Hematopoietic multipotent progenitor cell treated with erythropoietin and hydrocortisone succinate and interleukin-3 and kit ligand, for 17 days (in vitro differentiated cells): ENCODE measurements at places on chromosomes 3 and 15.
A peak's percentile ranks its signal among the peaks of the same experiment; 100 is the strongest.

- DNase-seq: no peak
Measured at GRCh38 chr3:61192222-61192621, 59.0 kb downstream of the FHIT start.

GRCh38 chr3:131174752-131175151 is 148.1 kb downstream of the NEK11 start:
- DNase-seq: no peak

- DNase-seq: no peak
Measured at GRCh38 chr3:69044608-69045007, 7.5 kb downstream of the TMF1 start.

GRCh38 chr3:42706721-42707619 is 4.4 kb upstream of the HHATL start:
- DNase-seq: no peak

DNA sequence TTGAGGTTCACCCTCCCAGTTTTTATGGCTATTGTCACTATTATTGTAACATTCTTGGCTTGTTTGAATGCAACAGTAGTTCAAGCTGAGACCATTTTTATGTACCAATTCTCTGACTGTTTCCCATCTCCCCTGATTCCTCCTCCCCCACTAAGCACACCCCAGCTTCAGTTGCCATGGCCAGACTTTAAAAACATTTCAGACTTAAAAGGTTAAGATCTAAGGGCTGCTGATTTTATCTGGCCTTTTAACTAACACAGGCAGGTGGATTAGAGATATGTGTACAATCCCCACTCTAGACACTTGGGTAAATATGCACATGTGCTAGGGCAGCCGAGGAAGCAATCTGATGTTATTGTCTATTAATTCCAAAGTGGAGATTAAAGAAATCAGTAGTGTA is 386.3 kb upstream of the NR2F2 start:
- DNase-seq: no peak

DNA sequence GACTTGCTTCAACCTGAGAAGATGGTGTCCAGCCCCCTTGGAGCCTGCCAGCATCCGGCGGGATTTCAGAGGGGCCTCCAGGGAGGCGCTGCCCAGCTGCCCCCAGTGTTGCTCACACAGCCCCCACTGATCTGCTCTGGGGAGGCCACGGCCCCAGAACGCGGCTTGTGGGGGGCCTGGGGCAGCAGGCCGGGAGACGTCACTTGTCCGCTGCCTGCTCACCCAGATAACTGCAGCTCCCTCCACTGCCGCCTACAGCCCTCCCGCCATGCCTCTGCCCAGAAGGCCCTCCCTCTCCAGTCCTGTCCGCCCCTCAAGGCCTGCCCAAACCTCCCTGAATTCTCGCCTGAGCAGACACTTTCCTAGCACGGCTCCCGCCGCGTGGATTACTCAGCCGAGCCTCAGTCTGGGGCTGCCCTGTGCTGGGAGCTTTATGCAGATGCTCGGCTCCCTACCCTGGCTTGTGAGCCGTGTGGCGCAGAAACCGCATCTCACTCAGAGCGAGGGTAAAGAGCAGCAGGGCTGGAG is 17.2 kb upstream of the ADIPOQ start:
- DNase-seq: peak; percentile 19

DNA sequence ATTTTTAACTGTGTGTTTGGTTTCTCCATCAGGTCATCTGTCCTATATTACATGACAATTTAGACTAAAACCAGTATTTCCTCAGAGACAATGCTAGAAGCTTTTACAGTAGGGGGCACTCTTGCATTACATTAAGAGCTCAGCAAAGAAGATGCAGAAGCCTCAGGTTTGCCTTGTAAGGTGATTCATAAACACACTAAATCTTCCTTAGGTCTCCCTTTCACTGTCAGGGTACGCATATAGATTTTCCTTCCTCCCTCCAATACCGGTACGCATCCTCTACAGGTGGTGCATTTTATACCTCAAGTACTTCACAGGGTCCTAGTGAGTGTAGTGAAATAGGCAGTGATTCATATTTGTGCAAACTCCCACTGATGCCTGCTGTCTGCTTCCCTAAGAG is 46.5 kb downstream of the CD86 start:
- peak; percentile 21 for DNase-seq

DNA sequence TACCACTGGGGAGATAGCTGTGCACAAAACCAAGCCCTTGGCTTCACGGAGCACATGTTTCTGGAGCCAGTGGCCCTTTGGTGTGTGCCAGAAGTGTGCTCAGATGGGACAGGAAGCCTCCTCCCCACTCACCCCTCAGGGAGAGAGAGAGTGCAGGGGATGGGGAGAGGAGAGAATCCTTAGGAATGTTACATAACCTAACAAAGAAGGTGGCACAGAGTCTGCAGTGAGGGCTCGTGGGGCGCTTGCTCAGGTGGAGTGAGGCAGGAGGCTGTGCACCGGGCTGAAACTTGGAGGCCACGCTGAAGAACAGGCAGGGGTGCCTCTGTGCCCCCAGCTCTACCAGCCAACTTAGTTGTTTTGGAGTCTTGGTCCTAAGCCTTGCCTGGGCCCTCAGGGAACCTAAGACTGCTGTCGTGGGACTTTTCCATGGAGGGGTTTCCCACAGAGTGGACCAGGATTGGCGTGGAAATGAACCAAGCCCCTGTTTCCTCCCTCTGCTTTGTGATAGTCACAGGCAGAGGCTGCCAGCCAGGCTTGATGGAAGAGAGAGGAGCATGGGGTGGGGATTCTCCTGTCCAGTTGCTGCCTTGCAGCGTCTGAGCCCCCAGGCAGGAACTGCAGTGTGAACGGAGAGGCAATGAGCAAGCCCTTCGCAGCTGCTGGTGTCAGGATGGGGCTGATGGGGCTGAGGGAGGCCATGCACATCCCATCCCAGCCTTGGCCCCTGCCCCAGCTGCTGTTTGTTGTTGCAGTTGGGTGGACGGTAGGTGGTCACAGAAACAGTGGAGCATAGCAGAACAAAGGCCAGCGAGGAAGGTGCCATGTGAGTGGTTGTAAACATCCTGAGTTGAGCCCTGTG is 32.7 kb downstream of the PDIA5 start:
- no peak for DNase-seq

DNA sequence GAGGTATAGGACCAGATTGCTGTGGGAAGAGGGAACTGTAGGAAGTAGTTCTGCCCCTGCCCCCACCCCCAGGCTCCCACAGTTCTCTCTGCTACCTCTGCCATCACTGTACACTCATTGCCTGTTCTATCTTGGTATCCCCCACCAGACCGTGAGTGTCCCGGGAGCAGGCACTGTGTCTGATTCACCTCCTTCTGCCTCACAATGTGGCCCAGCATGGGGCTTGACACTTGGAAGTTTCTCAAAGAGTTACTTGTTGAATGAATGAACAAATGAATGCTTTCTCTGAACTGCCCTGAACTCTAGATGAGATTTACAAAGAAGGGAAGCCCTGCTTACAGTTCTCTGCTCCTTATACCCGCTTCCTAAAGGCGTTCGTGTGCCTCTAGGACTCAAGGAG is 27.1 kb upstream of the PIK3CB start:
- no peak for DNase-seq

- no peak for DNase-seq
Measured at GRCh38 chr15:43877371-43877770, 50.6 kb downstream of the WDR76 start.

DNA sequence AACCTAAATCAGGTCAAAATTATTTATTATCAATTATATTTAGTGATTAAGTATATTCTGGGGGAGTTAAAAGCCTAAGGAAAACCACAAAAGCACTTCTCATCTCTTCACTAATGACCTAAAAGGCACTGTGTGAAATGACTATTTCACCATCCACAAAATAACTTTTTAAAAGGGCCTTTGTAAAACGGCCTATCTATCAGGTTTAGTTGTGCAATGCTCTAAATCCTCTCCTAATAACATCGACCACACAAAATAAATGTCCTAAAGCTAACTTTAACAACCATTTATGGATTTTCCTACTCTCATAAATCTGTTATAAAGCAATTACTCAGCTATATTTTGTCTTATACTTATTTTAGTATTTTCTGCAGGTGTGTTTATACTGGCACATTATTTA is 1066.3 kb downstream of the ROBO1 start:
- no peak for DNase-seq

DNA sequence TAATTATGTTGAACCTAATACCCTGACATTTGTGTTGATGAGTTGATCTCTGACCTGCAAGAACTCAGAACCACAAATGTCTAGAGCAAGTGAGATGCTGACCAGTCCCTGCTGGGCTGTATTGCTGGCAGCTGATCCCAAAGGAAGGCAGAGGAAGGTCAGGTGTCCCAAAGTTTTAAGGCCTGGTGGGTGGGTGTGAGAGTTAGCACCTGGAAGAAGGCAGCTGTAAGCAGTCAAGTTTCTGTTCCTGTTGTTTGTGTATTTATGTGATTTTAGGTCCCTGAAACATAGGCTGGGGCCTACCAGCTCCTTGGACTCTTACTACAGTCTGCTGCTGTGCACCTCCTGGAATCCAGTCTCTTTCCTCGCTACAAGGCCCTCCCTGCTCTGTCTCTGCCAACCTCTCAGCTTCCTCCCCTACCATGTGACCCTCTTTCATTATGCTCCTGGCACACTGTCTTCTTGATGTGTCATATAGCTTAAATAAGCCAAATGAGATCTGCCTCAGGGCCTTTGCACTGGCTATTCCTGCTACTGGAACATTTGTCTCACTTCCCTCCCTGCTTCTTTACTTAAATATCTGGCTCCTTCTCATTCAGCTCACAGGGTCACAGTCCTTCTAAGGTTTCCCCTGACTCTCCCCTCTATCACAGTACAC is 31.0 kb upstream of the ATOSA start:
- no peak for DNase-seq

- DNase-seq: no peak
Measured at GRCh38 chr3:179463319-179463718, 12.0 kb upstream of the GNB4 start.

DNA sequence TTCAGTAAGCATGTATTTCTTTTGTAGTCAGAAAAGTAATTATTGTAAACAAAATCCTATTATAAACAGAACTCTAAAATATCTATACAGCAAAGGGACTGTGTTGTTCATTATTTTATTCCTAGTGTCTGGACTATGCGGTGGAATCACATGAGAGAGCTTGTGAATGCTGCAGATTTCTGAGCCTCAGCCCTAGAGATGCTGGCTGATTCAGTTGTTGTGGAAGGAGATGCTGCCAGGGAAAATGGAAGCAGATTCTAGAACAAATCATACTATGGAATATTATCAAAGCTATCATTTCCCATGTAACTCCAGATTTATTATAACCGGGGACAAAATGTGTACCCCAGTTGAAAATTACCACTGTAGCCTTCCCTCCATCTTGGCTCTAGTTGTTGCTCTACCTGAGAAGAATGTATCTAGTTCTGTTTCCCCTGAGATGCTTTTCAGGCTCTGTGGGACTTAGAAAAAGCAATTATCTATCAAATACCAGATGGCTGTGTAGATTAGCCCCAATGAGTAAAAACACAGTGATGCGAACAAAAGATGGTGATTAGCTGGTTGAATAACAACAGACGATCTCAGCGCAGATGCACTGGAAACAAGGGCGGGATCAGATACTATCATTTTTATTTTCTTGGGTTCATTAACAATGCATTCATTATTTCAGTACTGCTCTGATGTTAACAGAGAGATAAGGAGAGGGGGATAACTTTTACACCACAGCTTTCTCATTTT is 131.3 kb downstream of the TMEM108 start:
- DNase-seq: no peak

- no peak for DNase-seq
Measured at GRCh38 chr15:100762289-100762688, 117.3 kb upstream of the ALDH1A3 start.

GRCh38 chr3:58824285-58824684 is 157.7 kb upstream of the FAM3D start:
- no peak for DNase-seq

DNA sequence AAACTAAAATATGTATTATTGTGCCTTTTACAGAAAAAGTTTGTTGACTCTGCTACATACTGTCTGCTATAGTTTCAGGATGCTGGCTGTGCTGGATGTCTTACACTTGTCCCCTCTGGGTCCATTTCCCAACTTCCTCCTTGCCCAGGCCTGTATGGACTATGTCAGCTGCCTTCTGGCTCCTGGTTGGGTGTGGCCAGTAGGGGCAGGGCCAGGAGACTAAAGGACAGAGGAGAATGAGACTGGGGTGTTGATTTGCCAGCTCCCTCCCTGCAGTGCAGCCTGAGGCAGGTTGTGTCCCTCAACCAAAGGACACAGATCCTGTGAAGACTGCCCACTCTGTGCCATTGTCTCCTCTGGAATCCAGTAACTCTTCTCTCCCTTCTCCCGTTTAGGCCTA is 90.6 kb upstream of the UBE2E2 start:
- DNase-seq: no peak

GRCh38 chr3:171671709-171672108 is 138.6 kb downstream of the PLD1 start:
- DNase-seq: no peak

DNA sequence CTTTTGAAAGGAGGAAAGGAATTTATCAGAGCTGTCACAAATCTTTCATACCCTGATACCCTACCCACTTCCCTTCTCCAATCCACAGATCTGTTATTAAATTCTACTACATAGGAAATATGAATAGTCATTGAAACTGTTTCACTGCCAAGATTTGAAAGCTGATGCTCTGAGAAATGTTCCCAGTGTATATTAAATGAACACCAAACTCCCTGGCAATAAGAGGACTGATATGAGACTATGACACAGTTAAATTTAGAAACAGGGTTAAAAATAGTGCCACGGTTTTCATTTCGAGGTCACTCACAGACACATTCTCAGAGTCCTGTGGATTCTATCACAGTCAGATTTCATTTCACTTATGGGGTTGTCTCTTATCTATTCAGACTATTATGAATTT is 27.2 kb upstream of the GBE1 start:
- DNase-seq: no peak

- no peak for DNase-seq
Measured at GRCh38 chr3:129651435-129652202, 45.1 kb upstream of the PLXND1 start.

DNA sequence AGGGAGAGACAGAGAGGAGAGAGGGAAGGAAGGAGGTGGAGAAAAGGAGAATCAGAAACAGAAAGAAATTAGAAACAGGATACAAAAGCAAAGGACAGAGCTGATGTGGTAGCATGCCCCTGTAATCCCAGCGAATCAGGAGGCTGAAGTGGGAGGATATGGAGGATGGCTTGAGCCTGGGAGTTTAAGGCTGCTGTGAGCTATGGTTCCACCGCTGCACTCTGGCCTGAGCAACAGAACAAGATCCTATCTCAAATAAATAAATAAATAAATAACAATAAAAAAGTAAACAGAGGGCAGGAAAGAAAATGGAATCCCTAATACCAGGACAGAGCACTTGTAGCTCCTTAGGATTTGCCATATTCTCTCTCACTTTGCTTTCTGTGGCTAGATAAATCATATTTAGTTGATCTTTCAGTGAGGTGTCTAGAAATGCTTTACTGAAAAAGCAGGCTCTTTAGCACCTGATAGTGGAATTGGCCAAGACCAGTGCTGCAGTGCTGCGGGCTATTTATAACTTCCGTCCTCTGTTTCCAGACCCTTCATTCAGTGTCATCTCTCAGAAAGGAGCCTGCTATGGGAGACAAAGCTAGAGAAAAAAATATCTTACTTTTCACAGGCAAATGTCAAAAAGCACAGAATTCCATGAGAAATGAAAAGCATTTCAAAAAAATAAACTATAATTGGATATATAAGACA is 20.0 kb upstream of the SLC28A2 start:
- DNase-seq: no peak

GRCh38 chr3:32193101-32193500 is 45.4 kb upstream of the CMTM8 start:
- no peak for DNase-seq
